HuH-7.5 (cell line): ENCODE measurements at places on chromosomes 11 and 22.

DNA sequence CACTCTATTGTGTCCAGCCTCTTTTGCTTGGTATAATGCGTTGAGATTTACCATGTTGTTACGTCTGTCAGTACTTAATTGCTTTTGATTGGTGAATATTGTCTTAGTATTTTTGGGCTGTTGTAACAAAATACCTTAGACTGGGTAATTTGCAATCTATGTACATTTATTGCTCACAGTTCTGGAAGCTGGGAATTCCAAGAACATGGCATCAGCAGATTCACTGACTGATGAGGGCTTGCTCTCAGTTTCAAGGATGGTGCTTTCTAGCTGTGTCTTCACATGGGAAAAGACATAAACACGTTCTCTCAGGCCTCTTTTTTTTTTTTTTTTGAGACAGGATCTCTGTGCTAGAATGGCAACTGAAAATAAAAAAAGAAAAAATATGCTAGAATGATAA lies 46.7 kb upstream of the INCENP start:
- DNase-seq, result no peak

- DNase-seq, result peak; percentile 86
These were observed 22.1 kb downstream of the RIBC2 start for GRCh38 chr22:45435544-45436139.

DNA sequence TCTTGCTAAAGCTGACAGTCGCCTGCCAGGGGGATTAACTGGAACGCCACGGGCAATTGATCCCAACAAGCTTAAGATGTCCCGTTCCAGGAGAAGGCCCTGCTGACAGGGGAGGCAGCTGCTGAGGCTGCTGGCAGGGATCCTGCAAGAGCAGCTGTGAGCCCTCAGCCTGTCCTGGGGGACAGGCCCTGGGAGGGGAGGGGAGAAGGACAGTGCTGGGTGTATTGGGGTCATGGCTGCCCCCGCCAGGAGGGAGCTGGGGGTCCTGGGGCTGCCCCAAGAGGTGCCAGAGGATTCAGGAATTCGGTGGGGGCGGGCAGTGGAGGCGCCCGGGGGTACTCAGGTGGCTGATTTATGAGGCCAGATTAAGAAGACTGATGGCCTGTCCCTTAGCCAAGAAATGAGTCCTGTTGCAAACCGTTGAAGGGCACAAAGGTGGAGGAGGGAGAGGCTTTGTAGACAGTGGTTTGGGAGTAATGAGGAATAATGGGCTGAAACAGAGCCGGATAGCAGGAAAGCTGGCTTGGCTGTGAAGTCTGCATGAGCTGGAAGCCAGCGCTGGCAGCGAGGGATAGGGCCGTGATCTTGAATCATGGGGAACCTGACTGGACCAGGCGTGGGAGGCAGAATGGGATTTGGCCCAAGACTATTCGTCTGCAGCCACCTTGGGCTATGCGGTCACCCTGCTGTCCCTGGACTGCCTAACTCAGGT lies 133.5 kb downstream of the CACNA1I start:
- DNase-seq, result no peak

- no peak for DNase-seq
These were observed 60.3 kb upstream of the PRODH start for GRCh38 chr22:18996376-18996900.

DNA sequence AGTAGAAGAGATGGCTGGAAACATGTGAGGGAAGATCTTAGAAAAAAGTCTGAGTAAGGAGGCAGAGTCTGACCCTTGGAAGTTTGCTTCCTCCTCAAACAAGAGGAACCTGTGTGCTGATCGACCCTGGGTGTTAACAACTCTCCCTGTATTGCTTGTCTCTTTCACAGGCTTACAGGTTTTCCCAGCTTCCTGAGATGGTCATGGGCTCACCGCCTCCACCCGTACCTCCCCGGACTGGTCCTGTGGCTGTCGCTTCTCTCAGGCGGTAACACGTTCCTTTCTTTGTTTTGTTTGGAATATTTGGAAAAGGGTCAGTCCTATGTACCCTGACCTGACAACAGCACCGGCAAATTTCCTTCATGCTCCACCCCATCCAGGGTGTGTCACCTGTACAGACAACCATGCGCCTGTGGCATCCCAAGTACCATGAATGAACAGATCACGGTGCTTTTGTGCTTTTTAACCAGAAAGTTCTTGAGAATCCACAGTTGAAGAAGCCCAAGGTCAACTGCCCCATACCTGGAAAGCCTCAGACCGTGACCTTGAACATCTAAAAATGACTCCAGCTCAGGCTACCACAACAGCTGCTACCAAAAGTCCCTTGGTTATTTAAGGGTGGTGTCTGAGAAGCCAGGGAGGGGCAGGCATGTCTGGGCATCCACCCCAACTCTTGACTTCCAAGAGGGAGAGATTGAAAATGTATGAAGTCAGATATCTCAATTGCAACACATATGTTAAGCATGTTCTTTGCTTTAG lies 44.6 kb downstream of the C11orf91 start:
- DNase-seq, result no peak

GRCh38 chr22:17436981-17437412 lies 67.7 kb downstream of the CECR2 start:
- no peak for DNase-seq

GRCh38 chr11:120759046-120759445 lies 247.5 kb downstream of the GRIK4 start:
- no peak for DNase-seq

GRCh38 chr11:94739331-94739730 lies 28.8 kb upstream of the AMOTL1 start:
- no peak for DNase-seq

GRCh38 chr22:32326647-32327046 lies 31.0 kb upstream of the RFPL3 start:
- no peak for DNase-seq

GRCh38 chr11:113876798-113877669 lies 1.7 kb upstream of the USP28 start:
- no peak for DNase-seq

DNA sequence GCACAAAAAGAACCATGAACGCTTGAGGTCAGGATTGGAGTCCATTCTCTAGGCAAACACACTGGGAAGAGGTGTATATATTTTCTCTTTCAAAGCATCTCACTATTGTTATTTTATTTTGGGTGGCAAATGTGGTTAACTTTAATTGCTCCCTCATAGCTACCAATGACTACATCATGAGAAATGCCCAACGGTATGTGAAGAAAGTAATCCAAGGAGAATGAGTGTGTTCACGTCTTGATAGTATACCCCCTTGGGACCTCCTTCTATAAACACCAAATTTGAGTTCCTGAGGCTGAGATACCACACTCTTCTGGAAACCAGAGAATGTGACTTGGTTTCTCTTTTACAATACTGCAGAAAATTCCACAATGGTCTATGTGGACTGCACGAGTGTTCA lies 15.8 kb downstream of the OR8D1 start:
- DNase-seq, result no peak

GRCh38 chr11:68430801-68431200 lies 29.8 kb upstream of the PPP6R3 start:
- no peak for DNase-seq

DNA sequence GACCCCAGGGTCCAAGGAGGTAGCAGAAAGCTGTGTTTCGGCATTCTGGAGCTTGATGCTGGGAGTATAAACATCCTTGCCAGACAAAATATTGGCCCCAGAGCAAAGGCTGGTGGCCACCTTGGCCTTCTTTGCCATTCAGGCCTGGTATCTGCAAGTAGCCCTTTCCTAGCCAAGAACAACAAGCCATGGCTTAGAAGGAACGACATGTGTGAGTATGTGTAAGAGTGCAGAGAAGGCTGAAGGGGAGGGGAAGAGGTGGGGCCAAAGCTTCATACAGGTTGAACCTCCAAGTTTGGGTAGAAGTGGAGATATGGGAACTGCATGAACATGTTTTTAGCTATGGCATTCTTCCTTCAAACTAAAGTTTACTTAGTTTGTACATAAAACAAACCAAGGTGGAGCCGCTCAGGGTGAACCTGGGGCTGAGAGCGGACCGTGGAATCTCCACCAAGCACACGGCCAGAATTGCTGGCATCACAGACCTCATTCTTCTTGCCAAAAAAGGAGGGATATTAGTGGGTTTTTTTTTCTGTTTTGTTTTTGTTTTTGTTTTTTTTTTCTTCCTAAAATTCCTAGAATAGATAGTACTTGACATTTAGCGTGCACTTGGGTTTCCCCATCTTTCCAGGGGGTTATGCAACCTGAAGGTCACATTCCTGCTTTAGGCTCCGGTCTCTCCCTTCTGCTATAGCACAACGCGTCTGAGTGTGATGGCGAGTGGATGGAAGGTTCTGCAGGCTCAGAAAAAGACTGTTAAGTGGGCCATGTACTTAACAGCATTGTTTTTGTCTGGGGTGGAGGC lies 70.9 kb downstream of the ADAMTS15 start:
- DNase-seq, result no peak

- DNase-seq, result no peak
These were observed 47.7 kb downstream of the AMOTL1 start for GRCh38 chr11:94815705-94816344.

DNA sequence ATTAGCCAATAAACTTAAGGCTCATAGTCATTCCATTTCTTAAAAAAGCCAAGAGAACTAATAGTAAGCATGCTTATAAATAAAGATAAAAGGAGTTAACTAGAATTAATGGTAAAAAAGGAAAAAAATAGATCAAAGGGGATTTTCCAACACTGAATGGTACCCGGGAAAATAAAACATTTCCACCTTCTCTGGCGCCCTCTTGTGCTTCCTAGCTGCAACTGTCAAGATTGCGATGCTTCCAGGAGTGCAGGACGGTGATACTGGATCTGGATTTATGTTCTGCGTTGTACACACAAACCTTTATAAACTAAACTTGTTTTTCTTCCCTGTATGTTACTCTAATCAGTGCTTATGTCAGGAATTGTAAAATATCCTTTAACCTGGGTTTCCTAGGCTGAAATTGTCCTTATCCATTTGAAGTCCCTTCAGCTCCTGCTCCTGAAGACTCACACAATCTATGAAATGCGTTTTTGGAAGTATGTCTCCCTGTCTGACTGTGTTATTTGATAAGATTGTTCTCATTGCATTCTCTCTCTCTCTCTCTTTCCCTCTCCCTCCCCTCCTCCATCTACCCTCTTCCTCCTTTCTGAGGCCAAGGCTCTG lies 9.6 kb upstream of the HTATIP2 start:
- DNase-seq, result no peak

DNA sequence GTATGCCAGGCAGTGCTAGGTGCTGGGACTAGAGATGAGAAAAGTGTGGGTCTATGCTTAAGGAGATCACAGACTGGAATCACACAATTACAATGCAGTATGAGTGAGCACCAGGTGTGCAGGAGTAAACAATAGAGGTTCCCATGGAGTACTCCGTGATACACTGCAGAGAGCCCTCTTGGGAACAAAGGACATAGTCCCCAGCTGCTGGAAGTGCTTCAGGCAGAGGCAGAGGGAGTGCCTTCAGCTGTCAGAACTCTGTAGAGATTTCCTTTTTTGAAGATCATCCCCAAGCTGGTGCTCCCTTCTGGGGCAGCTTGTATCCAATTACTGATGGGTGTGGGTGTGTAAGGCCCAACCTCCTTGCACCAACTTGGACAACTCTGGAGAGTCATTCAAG lies 143.5 kb upstream of the PLET1 start:
- no peak for DNase-seq

- no peak for DNase-seq
These were observed 50.7 kb downstream of the ZNRF3 start for GRCh38 chr22:28934026-28934425.

- DNase-seq, result no peak
These were observed 70.2 kb downstream of the DBX1 start for GRCh38 chr11:20089796-20090653.

DNA sequence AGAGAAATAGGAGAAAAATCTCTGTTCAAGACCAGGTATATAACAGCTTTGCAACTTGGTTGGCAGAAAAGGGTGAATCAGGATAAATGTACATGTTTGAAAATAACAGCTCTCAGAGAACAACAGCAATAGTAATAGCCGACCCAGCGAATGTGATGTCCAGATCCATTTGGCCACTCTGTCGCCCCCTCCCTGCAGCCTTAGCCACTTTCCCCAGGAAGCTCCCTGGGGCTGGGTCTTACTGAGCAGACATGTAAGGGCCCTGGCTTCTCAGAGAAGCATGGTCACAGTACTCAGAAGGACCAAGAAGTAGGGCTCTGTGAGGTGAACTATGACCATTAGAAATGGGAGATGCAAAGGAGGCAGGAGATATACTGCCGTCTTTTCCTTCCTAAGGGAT lies 154.1 kb upstream of the SNX19 start:
- DNase-seq, result no peak

DNA sequence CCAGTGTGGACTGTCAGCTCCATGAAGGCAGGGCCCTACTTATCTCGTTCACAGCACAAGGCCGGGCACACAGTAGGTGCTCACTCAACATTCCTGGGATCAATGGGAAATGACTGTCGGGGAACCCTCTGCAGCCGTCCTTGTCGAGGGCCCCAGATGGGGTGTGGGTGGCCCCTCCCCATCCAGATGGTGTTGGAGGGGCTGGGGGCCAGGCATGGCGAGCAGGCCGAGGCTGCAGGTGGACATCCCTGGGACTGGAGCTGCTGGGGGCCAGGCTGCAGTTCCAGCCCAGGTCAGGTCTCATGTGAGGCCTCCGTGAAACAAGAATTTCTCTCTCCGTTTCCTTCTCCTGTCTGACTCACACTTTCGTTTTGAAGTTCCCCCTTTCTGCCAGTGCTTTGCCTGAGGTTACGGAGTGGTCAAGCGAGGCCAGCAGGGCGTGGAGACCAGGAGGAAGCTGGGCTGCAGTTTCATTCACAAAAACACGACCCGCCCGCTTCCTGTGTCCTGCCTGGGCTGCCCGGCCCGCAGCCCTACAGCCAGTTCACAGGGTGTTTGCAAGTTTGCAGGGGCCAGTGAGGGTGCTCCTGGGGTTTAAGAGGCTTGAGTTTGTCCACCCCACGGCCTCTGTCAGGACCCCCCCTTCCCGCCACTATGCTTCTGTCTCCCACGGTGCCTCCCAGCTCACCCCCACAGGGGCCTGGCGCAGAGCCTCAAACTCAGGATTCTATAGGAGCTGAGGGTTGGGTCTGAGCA lies 4.5 kb downstream of the MYEOV start:
- DNase-seq, result peak; percentile 84

GRCh38 chr22:28541137-28541536 lies 138.5 kb downstream of the TTC28 start:
- DNase-seq, result no peak

DNA sequence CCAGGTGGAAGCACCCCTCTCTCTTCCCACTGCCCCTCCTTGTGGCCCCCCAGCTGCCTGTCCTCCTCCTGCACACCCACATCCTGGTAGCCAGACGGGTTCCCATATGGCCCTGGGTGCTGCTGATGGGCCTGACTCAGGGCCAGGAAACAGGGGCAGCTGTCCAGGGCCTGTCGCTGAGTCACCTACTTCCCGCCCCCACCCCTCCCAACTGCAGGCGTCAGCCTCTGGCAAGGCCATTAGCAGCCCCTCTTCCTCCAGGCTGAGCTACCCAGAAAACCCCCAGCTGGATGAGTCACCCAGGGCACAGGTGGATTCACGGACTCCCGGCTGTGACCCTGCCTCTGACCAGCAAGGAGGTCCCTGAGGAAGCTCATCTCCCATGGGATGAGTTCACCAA lies 6.9 kb upstream of the GAL start:
- DNase-seq, result no peak

GRCh38 chr11:31903225-31904074 lies 92.3 kb upstream of the PAX6 start:
- DNase-seq, result no peak
